ENCODE measurements at places on chromosomes 5 and 9.

GRCh38 chr9:106869458-106869857, 6.5 kb downstream of the ZNF462 start:
- DNase-seq = no peak

DNA sequence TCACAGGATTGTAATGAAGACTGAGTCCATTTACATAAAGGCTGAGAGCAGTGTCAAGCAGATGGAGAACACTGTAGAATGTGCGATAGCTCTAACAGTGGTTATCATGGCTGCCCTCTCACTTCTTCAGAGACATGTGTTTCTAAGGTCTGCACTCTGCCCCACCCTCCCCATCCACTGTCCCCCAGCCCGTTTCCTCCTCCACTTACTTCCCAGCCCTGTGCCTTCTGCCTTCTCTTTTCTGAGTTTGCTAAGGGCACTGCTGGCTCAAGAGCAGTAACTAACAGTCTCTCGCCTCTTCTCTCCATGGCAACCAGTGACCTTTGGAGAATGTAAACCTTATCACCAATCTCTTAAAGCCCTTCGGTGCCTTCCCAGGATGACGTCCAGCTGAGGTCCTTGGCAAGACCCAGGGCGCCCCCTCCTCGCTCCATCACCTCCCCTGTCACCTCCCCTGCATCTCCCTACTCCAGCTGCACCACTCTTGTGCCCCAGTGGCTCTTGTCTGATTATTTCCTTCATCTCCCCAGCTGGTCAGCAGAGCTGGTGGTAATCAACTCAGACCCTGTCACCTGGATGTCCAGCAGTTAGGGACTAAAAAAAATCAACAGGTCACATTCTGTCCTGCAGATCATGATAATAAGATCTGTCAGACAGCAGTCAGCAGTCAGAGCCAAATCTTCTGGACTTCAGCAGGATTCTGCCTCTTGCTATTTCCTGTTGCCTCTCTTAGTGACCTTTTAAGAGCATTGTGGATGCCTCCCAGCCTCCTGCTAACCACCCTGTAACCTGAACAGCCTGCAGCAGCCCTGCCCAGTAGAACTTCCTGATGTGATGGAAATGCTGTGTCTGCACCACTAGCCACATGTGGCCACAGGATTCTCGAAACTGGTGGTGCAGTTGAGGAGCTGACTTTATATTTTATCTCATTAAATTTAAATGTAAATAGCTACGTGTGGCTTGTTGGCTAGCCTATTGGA, 9.0 kb downstream of the FXN start:
- DNase-seq = no peak

GRCh38 chr5:121797681-121798518, 53.8 kb upstream of the FTMT start:
- no peak for DNase-seq

DNA sequence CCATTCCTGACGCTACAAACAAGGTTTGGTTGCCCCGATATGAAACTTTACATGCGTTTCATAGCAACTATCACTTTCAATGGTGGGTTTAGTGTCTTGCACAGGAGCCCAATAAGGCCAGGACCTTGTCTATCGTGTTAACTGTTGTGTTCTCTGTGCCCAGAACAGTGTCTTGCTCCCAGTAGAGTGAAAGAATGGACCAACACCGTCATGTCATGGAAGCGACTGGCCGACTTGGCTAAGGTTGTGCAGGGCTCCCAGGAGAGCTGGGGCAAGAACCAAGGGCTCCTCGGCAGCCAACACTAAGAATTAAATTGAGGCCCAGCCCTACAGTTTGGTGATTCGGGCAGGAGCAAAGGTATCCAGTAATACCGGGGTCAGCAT, 498 bp upstream of the ARHGEF37 start:
- DNase-seq = no peak

GRCh38 chr5:35044649-35045048, 3.1 kb downstream of the AGXT2 start:
- DNase-seq = no peak

DNA sequence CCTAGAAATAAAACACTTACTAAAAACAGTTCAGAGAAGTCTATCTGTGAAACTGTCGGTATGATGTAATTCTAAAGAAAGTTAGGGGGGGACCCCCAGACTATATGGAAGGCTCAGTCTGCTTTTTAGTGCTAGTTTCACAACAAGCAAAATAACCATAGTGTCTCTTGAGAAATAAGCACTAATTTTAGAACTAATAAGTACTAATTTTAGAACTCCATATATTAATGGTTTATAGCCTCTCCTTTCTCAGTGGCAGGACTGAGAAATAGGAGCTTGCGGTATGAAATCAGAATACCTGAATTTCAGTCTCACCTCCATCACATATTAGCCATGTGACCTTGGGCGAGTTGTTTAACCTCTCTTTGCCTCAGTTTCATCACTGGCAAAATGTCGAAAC, 1.4 kb upstream of the PHF24 start:
- DNase-seq = no peak

Measured in NCI-H1436 treated with DMSO at 0.1 percent for 48 hours (cell line).